ENCODE measurements at places on chromosomes 6 and 20.

- DNase-seq, result no peak
Observed at GRCh38 chr20:3446779-3447178, 24.0 kb upstream of the ATRN start.

GRCh38 chr6:163750431-163751031, 336.0 kb downstream of the QKI start:
- DNase-seq, result no peak

DNA sequence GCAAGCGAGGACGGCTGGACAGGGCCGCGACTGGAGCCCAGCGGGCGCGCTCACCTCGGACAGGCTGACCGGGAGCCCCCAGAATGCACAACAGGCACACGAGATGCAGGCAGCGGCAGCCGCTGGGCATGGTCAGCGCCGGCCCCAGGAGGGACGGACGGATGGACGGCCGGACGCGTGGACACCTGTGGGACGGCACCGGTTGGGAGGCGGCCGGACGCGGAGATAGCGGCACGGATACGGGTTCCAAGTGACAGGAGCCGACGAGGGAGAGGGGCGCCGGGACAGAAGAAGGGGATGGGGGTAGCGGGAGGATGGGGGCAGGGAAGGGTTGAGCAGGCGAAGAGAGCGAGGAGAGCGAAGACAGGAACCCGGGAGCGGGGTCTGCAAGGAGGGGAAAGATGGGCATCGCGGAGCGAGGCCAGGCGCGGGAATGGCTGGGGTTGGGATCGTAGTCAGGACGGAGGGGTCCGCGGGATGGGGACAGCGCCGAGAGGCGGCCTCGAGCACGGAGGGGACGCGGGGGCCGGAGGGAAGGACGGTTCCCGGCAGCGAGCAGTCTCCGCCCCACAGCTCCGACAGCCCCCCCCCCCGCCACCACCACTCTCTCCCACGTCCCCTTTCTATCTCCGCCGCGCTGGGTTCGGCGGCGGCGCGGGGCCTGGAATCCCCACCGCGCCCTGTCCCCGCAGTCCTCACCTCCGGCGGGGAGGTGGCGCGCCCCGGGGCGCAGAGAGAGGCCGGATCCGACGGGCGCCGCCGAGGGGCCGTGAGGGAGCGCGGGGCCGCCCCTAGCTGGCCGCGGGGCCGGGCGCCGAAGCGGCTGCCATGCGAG, 435 bp downstream of the DLK2 start:
- peak; percentile 79 for DNase-seq

DNA sequence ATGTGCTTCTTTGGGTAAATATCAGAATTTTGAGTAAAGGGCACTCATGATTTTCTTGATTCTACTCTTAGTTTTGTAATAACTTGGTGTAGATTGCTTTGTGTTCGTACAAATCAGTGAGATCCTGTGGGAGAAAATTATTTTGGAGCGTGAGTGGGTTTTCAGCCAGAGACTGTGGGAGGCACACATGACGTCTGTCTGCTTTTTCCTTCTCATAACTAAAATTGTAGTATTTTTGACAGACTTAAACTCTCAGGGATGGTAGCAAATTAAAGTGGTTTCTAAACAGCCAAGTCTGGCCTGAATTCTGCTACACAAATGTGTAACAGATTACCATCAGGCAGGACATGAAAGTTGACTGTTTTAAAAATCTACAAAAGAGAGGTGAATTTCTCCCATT, 222.6 kb downstream of the OTOR start:
- DNase-seq, result no peak

DNA sequence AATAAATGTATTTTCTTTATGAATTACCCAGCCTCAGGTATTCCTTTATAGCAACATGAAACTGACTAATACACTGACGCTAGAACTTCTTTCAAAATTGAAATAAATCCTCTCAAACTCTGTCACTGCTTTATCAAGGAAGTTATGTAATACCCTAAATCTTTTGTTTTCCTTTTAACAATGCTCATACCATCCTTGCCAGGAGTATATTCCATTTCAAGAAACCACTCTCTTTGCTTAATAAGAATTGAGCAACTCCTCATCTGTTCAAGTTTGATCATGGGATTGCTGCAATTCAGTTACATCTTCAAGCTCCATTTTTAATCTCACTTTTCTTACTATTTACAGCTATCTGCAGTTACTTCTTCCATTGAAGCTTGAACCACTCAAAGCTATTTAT, 707.6 kb upstream of the MARCKS start:
- DNase-seq, result no peak

- DNase-seq, result no peak
Observed at GRCh38 chr20:57661746-57662455, 41.7 kb upstream of the ZBP1 start.

DNA sequence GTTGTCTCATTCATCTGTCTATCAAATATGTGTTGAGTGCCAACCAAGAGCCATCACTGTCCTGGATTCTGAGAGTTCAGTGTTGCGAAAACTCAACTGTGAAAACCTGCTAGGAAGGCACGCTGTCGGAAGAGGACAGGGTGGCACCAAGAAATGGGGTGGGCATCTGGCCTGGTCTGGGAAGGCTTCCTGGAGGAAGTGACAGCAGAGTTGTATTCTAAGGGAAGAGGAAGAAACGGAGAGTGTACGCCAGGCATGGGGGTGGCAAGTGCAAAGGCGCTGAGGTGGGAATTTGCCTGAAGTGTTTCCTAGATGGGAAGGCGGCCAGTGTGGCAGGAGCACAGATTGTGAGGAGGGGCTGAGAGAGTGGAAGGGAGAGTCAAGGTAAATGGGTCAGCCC, 91.2 kb downstream of the ANKRD60 start:
- no peak for DNase-seq

GRCh38 chr6:148839044-148839443, 92.2 kb downstream of the UST start:
- DNase-seq, result no peak

DNA sequence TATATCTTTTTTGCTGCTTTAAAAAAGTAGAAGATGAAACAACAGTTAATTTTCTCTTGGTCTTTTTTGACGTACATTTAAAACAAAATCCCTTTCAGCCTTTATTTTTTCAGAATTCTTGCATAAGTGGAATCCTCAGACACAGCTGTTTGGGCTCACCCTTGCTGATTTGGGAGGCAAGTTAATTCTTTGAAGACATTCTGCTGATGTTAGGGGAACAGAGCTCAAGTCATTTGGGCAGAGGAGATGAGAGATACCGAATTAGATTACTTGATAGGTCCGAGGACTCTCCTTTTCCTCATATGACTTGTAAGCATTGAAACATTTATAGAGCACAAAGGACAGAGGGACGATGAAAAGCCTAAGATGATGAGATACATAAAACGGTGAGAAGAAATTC, 567.9 kb upstream of the CITED2 start:
- DNase-seq, result no peak

GRCh38 chr6:138914701-138915100, 73.4 kb downstream of the REPS1 start:
- no peak for DNase-seq

- no peak for DNase-seq
Observed at GRCh38 chr6:129860908-129861665, at the start of gene TMEM244. TSS of gene TMEM244 (minus strand) at chr6:129861315. CDS start at chr6:129861188, 127 bp downstream.

- peak; percentile 32 for DNase-seq
Observed at GRCh38 chr6:156729248-156729647, 47.9 kb upstream of the ARID1B start.
